ENCODE measurements at places on chromosomes 7 and 10.

DNA sequence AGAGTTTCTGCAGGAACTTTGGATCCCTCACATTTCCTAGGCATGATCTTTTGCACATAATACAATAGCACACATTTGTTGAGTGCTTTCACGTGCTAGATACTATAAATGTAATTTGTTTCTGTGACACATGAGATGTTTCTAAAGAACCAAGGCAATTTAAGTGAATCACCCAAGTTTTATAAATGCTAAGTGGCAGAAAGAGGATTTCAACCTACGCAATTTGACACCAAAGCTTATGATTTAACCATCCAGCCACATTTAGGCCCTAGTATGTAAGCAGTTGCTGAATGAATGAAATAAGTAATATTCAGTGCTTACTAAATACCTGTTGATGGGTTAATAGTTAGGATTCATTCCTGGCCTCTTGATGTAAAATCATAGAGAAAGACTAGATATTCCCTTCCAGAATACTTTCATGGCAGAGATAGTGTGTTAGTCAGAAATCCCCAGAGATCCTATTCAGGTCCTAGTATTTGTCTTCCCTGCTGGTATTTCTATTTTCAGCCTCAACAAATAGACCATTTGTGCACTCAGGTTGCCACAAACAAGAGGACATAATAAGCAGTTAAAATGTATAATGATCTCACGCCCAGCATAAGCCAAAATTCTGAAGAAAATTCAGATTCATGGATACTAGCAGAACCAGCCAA is 572.6 kb downstream of the IPMK start:
- DNase-seq = no peak

DNA sequence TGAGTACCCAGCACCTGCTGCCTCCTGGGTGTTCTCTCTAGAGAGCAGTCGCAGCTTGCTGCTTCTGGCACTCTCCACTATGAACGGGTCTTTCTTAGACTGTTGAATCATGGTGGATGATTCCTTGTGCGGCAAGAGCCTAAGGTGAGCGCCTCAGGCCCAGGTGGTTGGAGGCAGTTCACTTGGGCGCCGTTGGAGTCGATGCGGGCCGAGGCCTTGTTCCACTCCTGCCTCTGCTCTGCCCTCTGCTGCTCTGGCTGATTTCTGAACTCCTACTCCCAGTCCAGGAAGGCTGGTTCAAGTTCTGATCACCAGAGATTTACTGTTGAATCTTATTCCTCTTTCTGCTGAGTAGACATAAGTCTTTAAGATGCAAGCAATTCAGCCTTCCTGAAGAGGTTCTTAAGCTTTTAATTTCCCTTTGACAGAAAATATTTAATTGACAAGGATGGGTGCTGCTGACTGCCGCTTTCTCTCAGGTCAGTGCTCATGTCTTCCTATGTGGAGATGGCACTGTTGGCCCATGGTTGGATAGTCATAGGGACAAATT is 10.4 kb downstream of the YKT6 start:
- DNase-seq = no peak

DNA sequence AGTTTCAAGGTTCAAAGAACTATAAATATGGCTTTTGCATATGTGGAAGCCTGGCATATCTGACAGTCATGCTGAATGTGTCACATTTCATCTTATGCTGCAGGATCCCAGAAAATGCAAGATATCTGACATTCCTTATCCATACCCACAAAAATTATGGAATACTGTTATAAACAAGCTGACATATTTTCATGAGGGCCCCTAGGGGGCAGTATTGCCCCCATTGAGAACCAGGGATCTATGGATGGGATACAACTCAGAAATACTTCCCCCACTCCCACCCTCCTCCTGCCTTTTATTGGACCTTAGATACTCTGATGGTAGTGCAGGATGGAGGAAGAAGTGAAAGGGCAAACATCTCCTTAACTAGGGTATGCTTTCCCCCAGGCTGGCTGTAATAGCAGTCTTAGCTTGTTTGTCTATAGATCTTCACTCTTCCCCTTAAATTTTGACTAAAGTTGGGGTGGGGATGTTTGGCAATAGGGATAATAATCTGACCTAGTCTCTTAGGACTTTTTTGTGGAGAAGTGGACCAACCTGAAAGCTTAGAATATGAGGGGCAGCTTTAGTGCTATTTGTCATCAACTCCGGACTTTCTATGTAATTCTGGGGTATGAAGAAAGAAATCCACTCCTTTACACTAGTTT is 3.5 kb upstream of the GNGT1 start:
- no peak for DNase-seq

DNA sequence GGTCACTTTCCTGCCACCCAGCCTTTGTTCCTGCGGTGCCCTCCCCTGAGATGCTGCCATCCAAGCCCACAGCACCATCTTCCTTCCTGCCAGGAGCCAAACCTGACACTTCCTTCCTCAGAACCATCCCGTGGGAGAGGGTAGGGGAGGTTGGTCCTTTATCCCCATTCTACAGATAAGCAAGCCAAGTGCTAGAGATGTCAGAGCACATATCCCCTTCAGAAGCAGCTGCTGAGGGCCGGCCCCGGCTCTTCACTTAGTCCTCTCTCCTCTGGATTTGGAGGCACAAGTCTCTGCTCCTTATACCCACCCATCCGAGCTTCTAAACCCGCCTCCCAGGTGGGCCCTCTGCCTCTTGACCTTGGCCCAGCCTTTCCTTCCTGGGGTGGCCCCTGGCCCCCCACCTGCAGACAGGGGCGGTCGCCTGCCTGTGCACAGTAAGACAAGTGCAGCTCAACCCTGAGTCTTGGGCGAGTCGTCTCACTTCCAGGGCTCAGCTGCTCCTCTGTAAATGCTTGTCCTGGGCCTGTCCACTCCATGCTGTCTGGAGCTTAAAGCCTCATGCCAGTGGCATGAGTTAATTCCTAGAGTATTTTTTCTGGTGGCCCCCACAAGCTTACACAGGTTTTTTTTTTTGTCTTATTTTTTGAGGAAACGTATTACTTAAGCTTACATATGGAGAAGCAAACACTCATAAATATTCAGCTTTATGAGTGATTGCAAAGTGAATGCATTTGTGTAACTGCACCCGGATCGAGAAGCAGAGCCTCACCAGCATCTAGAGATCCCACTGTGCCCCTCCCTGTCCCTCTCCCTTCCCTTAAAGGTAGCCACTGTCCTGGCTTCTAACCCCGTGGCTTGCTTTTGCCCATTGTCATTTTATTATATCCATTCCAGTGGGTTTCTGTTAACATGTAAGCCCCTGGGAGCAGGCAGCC is 125.1 kb downstream of the CDH23 start:
- DNase-seq = no peak

GRCh38 chr7:135980665-135981180 is 3.6 kb upstream of the MTPN start:
- DNase-seq = no peak

GRCh38 chr10:52314822-52315552 is 906 bp downstream of the DKK1 start:
- DNase-seq = no peak

- DNase-seq = no peak
Observed at GRCh38 chr7:115356999-115357702, 435.3 kb downstream of the MDFIC start.

DNA sequence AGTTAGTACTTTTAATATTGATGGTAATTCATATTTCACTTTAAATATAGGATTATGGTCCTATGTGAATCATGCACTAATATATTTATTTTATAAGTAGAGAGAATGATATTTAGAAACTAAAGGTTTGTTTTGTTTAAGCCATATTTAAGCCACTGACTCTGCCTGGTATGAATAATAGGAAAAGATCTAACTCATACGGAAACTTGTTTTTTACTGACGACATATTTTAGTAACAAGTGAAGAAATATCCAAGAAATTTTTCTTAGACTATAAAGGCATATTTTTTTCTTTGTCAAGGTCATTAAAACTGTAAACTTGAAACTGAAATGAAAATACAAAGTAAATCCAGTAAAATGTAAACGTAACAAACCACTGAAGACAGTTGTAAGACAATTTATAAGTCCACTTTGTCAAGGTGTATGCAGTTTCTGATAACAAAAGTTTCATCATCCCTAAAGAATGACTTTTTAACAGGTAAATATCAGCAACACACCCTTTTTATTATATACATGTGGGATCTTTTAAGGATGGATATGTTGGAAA is 147.1 kb downstream of the PHF14 start:
- DNase-seq = no peak

GRCh38 chr10:63055705-63056104 is 77.4 kb upstream of the NRBF2 start:
- no peak for DNase-seq

DNA sequence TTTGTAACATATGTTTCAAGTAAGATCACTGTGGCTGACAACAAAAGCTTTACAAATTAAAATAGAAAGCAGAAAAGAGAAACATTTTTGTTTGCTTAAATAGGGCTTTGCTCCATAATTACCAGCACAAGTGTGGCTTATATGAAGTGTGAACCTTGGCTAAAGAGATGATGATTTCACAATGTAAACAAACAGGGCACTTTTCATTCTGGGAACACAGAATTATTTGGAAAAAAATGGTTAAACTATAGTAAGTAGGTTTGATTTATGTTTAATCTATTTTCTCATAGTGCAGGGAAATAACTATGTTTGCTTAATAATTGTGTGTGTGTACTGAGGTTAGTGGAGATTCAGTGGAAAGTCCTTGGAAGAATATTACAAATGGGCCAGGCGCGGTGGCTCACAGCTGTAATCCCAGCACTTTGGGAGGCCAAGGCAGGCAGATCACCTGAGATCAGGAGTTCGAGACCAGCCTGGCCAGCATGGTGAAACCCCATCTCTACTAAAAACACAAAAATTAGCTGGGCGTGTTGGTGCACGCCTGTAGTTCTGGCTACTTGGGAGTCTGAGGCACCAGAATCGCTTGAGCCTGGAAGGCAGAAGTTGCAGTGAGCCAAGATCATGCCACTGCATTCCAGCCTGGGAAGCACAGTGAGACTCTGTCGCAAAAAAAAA is 19.1 kb upstream of the OTUD1 start:
- no peak for DNase-seq

DNA sequence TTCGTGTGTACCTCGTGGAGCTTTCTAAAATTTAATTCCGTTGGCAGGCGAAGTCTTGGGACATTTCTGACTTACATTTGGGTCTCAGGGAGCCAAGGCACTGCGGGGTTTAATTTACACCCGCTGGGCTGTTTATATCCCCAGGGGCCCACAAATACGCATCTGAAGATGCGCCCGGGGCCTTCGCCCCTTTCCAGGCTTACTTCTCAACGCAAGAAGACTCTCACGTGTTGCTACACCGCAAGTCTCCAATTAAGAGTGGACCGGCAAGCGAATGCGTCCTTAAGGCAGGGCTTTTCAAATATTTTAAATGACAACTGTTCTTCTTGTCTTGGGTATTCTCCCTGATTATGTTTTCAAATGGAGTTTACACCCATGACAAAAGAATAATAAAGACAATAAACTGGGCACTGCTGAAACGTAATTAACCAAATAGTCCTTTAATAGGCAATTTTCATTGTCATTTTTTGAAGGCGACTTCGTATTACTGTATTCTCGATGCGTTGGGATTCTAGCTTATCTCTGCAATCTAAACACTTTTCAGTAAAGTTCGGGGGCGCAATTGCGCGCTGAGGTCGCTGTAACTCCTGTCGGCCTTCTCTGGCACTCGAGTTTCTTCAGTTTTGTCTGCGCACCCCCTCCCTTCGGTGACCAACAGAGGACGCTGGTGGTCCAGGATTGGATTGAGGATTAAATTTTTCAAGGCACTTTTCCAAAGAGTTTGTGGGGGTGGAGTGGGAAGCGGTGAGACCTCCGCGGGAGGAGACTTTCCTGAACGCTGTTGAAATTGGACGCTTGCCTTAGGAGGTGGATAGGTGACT is 837 bp upstream of the IGFBP3 start:
- DNase-seq = no peak

DNA sequence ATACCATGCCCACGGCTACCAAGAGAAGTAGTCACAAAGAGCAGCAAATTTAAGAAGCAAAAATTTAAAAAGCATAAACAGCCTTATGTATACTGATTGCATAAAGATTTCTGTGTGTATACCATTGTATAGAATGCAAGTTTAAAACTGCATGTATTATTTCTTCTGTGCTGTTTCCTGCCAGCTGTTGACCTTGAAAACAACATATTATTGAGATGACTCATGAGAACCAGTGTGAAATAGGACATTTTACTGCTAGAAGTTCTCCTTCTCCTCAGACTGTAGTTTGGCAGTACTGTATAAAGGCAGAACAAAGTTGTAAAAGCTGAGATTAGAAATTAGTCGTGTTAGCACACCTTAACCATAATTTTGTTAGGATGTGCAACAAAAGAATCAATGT is 42.3 kb upstream of the SGCE start:
- DNase-seq = no peak

DNA sequence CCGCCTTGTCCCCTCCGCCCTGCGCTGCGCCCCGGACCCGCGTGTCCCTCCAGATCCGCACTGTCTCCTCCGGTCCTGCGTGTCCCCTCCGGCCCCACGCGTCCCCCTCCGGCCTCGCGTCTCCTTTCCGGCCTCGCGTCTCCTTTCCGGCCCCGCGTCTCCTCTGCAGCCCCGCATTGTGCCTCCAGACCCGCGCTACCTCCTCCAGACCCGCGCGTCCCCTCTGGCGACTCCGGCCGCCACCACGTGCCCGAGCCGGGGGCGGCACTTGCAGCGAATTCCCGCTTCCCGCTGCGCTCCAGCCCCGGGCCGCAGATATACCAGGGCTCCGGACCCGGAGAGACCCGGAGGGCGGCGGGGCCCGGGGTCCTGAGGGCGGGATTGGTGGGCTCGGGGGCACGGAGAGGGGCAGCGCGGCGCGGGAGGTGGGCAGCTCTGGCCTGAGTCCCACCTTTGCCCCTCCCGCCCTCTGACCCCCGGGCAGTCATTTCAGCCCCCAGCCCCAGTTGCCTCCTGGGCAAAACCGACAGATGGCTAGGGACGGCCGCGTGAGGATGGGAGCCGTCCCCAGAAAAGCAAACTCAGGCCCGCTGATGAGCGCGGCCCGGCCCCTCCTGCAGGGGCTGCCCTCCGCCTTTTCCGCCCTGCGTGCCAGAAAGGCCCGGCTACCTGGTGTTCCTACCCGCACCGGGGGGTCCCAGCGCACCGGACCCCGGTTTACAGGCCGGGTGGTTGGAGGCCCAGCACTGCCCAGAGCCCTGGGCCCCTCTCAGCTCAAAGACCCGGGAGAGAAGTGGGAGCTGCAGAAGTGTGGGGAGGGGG is 56.5 kb downstream of the RBM17 start:
- DNase-seq = no peak

GRCh38 chr7:27603813-27604212 is 58.9 kb downstream of the HIBADH start:
- no peak for DNase-seq

GRCh38 chr10:66804962-66805361 is 120.9 kb upstream of the LRRTM3 start:
- DNase-seq = no peak

GRCh38 chr7:93569189-93569588 is 5.3 kb downstream of the CALCR start:
- no peak for DNase-seq

DNA sequence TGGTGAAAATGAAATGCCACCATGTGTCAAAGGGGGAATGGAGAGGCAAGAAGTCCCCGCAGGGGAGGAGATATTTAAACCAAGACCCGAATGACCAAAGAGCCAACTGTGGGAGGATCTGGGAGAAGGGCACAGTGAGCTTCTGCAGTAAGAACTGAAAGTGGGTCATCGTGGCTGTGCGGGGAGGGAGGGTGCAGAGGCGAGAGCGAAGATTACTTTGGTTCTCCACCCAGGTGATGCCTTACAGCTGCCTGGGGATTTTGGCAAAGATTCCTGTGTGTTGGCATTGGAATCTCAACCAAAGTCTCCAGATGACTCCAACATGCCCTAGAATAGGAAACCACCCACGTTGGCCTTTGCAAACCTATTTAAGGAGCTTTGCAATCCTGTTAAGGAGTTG is 44.2 kb upstream of the ADAM12 start:
- no peak for DNase-seq

All from stimulated activated CD8-positive, alpha-beta memory T cell treated with anti-CD3 and anti-CD28 coated beads, Interleukin-15, amount 100 ng/mL, for 24 hours (primary cell).